ENCODE measurements at places on chromosomes 5 and 9.

GRCh38 chr5:122035913-122036312, 42.1 kb downstream of the LOX start:
- no peak for DNase-seq

DNA sequence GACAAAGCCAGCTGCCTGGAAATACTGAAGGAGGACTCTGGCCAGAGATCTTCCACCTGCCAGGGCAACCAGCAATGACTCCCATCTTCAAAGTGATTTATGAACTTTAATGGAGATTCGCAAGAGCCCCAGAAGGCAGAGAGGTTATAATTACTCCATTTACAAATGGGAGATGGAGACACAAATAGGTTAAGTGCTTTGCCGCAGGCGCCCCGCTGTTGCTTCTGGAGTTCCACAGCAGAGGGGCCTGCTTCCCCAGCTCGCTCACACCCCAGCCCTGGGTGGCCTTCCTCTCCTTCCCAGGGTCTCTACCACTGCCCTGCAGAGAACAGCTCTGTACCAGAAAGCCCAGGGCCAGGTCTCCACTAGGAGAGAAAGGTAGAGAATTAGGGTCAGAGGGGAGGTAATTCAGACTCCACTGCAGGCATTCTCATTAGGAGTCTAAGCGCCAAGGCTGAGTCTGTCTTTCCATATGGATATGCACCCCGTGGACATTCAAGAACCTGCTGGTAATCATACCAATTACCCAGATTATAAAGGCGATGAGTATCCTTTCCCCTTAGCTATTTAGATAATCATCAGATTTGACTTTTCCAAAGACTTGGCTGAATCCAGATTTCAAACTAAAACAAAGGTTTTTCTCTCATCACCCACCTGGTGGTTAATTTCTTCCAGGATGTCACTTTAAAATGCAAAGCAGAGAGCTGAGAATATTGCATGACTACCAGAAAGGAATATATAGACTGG, 157.6 kb upstream of the TUT7 start:
- DNase-seq: peak; percentile 18

GRCh38 chr5:146450002-146450401, 2.9 kb downstream of the TCERG1 start:
- DNase-seq: no peak

DNA sequence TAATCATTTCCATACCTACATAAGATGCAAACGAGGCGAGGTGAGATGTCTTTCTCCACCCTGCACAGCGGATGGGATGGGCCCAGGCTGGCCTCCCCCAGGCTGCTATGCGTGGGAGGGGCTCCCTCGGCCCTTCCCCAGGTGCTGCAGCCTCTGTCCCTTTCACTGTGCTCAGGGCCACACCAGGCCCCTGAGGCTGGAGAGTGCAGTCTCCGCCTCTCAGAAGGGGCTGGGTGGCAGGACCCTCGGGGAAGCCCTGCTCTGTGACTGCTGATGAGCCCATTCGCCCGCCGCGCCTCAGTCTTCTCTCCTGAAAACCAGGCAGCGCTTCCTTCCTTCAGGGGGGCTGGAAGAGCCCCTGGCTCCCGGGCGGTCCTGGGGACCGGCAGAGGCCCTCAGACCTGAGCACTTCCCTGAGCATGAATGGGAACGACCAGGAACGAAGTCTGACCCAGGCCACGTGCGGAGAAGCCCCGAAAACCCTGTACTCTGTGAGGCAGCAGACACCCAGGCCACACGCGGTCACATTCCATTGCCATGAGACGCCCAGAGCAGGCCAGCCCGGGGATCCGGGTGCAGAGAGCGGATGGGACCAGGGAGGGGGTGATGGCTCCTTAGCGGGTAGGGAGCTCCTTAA, 21.9 kb upstream of the NOTCH1 start:
- no peak for DNase-seq

- peak; percentile 74 for DNase-seq
Observed at GRCh38 chr5:81194633-81195334, 38.3 kb upstream of the CKMT2 start.

GRCh38 chr9:137421838-137422603, 941 bp downstream of the EXD3 start:
- DNase-seq: no peak

DNA sequence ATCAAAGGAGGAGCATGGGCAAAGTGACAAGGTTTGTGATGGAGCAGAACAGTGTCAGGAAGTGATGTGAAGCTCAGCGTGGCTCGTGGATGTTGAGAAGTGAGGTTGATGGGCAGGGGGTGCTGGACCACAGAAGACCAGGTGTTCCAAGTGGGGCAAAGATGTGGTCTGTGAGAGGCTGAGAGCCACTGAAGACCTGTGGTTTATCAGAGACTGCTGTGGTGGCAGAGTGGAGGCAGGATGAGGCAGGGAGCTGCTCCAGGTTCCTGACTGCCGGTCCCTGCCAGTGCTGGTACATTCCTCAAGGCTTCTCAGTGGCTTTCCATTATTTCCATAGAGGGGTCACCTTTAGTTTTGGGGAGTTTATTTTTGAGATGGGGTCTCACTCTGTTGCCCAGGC, 19.1 kb downstream of the PALM2AKAP2 start:
- no peak for DNase-seq

- no peak for DNase-seq
Observed at GRCh38 chr9:21470126-21470525, 12.0 kb downstream of the IFNE start.

DNA sequence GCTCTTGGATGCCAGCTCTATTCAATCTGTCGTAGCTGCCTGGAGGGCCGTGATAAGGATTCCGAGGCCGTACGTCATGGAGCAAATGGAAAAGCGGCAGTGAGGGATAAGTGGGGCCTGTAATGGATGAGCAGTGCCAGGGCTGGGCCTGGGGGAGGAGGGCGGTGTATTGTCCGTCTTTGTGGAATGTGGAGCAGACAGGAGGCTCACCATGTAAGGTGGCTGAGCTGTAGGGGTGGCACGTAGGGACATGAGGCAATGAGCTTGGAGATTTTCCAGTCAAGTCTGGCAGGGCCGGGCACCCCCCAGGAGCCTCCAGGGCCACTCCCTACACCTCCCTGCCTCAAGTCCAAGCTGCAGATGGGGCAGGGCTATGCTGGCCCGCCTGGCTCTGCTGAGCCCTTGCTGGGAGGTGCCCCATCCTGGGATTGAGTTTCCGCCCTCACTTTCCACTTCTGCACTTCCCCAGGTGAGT, 29.2 kb downstream of the NCS1 start:
- no peak for DNase-seq

GRCh38 chr5:124665625-124666024, 80.8 kb downstream of the ZNF608 start:
- no peak for DNase-seq

GRCh38 chr5:31196309-31196708, 2.8 kb downstream of the CDH6 start:
- DNase-seq: no peak

GRCh38 chr5:65434122-65434521, 47.6 kb downstream of the ADAMTS6 start:
- DNase-seq: no peak

- no peak for DNase-seq
Observed at GRCh38 chr9:134371731-134372130, 45.5 kb downstream of the RXRA start.

GRCh38 chr5:95872346-95873268, 50.1 kb upstream of the GLRX start:
- DNase-seq: no peak

- DNase-seq: no peak
Observed at GRCh38 chr5:32539981-32540845, 45.1 kb upstream of the SUB1 start.

GRCh38 chr9:69307446-69308205, 17.4 kb upstream of the ENTREP1 start:
- DNase-seq: peak; percentile 33

Data from NCI-H187 (cell line).